ENCODE measurements at places on chromosomes 7 and 10. TPM values are rescaled to one million over a fixed set of nuclear protein-coding genes. Genes with fewer than 3 reads are reported as not detected.
A peak's percentile ranks its signal among the peaks of the same experiment; 100 is the strongest.

- H3K27ac ChIP-seq, result no peak overlapping the region
- no peaks in the 10 kb centered on the region for H3K36me3 ChIP-seq
- peaks cover 4% of the 10 kb centered on the region for H3K4me1 ChIP-seq
- H3K4me3 ChIP-seq, result no peak overlapping the region
These were observed 223.4 kb downstream of the BMPER start for GRCh38 chr7:34128762-34129161.

GRCh38 chr10:130017631-130018022 is 53.6 kb upstream of the EBF3 start:
- no peak for DNase-seq
- no peak overlapping the region for H3K4me3 ChIP-seq
- H3K27ac ChIP-seq, result no peak overlapping the region
- peaks cover 58% of the 10 kb centered on the region for H3K4me1 ChIP-seq
- no peaks in the 10 kb centered on the region for H3K36me3 ChIP-seq
- peaks cover 2% of the 10 kb centered on the region for H3K27me3 ChIP-seq

DNA sequence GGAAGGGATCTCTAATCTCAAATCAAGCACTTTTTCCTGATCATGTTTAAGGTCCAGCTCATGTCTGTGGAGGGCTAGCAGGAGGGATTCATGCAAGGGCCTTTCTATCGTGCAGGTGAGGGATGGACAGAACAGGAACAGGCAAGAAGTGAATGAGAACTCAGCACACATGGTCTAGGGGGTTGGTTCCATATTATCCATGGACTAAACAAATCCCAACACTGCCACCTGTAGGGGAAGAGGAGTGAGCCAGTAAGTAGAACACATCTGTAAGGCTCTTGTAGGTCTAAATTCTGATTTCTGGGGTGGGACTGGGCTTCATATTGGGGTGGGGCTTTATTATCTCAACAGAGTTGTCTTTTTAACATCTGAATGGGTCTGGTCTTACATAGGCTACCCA is 138.0 kb upstream of the TARP start:
- H3K36me3 ChIP-seq, result no peaks in the 10 kb centered on the region
- no peaks in the 10 kb centered on the region for H3K4me1 ChIP-seq
- no peaks in the 10 kb centered on the region for H3K27me3 ChIP-seq
- no peak overlapping the region for H3K4me3 ChIP-seq
- no peak overlapping the region for H3K27ac ChIP-seq

DNA sequence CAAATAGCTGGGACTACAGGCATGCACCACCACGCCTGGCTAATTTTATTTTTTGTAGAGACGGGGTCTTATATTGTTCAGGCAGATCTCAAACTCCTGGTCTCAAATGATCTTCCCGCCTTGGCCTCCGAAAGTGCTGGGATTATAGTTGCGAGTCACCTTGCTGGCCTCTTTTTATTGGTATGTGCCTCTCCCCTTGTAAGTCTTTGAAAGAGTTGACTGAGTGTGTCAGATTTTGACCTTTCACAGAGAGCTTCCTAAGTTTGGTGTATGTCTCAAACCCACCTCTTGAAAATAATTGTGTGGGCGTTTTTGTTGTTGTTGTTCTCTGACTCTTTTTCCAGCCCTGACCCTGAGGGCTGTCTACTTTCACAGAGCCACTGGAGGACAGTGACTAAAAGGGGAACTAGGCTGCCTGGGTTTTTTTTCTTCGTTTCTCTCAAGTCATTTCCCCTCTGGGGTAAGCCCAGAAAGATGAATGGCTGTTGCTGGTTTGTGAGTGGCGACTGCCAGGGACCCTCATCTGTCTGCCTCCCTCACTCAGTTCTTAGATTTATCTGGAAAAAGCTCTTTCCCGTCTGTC is 262.8 kb downstream of the ZEB1 start:
- H3K27me3 ChIP-seq, result no peaks in the 10 kb centered on the region
- peak overlapping the region; percentile 55 for H3K27ac ChIP-seq
- peak; percentile 60 for DNase-seq
- peaks cover 34% of the 10 kb centered on the region for H3K4me1 ChIP-seq
- no peaks in the 10 kb centered on the region for H3K36me3 ChIP-seq
- no peak overlapping the region for H3K4me3 ChIP-seq

GRCh38 chr7:159136442-159136841 is 8.2 kb downstream of the VIPR2 start:
- H3K4me3 ChIP-seq, result no peak overlapping the region
- H3K4me1 ChIP-seq, result peaks cover 5% of the 10 kb centered on the region
- H3K27ac ChIP-seq, result no peak overlapping the region
- peaks cover 16% of the 10 kb centered on the region for H3K36me3 ChIP-seq
- no peak for DNase-seq

Gene RRP12
- total RNA-seq, result 14.3 TPM

GRCh38 chr10:78437407-78437768 is 403.7 kb downstream of the RPS24 start:
- peaks cover 33% of the 10 kb centered on the region for H3K4me1 ChIP-seq
- H3K36me3 ChIP-seq, result no peaks in the 10 kb centered on the region
- DNase-seq, result peak; percentile 47
- H3K4me3 ChIP-seq, result no peak overlapping the region

Gene GRID2IP
- 0.09 TPM for total RNA-seq

DNA sequence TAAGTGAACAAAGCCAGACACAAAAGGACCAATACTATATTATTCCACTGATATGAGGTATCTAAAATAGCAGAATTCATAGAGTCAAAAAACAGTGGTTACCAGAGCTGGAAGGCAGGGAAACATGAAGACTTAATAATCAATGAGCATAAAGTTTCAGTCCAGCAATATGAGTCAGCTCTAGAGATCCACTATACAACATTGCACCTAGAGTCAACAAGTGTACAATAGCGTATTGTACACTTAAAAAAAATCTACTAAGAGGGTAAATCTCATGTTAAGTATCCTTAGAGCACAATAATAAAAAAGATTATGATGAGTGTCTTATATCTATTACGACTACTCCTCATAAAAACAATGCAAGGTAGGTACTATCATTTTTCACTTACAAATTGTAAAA is 36.1 kb downstream of the C10orf90 start:
- no peak overlapping the region for H3K27ac ChIP-seq
- no peak for DNase-seq
- no peaks in the 10 kb centered on the region for H3K36me3 ChIP-seq
- no peaks in the 10 kb centered on the region for H3K27me3 ChIP-seq
- peaks cover 3% of the 10 kb centered on the region for H3K4me1 ChIP-seq

GRCh38 chr7:8035647-8036518 is 67.3 kb downstream of the GLCCI1 start:
- no peaks in the 10 kb centered on the region for H3K4me1 ChIP-seq
- H3K27ac ChIP-seq, result no peak overlapping the region
- no peak for DNase-seq
- no peak overlapping the region for H3K4me3 ChIP-seq
- H3K36me3 ChIP-seq, result no peaks in the 10 kb centered on the region

GRCh38 chr7:51198654-51199053 is 118.0 kb downstream of the COBL start:
- no peak for DNase-seq
- no peak overlapping the region for H3K27ac ChIP-seq
- no peaks in the 10 kb centered on the region for H3K36me3 ChIP-seq
- no peaks in the 10 kb centered on the region for H3K4me1 ChIP-seq
- H3K27me3 ChIP-seq, result no peaks in the 10 kb centered on the region

DNA sequence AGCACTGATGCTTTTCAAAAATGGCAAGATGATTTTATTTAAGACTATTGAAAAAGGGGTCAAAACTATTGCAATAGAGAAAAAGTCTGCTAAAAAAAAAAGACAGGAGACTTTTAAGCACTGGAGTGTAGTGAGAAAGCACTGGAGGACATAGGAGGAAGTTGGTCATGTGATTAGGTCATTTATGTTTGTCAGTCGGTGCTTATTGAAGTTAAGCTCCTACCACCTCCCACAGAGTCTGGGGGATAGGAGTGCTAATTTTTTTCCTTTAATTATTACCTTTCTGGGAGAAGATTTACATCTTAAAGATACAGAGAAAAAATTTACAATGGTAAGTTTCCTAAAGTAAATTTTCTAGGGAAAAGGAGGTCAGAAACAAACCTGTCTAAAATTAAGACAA is 80.2 kb upstream of the TMEM229A start:
- no peak for DNase-seq
- no peak overlapping the region for H3K4me3 ChIP-seq
- no peaks in the 10 kb centered on the region for H3K27me3 ChIP-seq

Gene TMEM213
- total RNA-seq, result not detected

Gene RBP3
- total RNA-seq, result not detected

GRCh38 chr10:78229950-78230675 is 196.4 kb downstream of the RPS24 start:
- H3K4me3 ChIP-seq, result no peak overlapping the region
- H3K27ac ChIP-seq, result no peak overlapping the region
- H3K36me3 ChIP-seq, result no peaks in the 10 kb centered on the region
- peaks cover 4% of the 10 kb centered on the region for H3K4me1 ChIP-seq

Data from muscle of leg (tissue), 16 donors.